Left colon (tissue), 2 donors: ENCODE measurements at places on chromosomes 4 and X. TPM values are rescaled to one million over a fixed set of nuclear protein-coding genes. Genes with fewer than 3 reads are reported as not detected.
A peak's percentile ranks its signal among the peaks of the same experiment; 100 is the strongest.

GRCh38 chr4:8861576-8862295, 9.9 kb downstream of the HMX1 start:
- no peak for DNase-seq

DNA sequence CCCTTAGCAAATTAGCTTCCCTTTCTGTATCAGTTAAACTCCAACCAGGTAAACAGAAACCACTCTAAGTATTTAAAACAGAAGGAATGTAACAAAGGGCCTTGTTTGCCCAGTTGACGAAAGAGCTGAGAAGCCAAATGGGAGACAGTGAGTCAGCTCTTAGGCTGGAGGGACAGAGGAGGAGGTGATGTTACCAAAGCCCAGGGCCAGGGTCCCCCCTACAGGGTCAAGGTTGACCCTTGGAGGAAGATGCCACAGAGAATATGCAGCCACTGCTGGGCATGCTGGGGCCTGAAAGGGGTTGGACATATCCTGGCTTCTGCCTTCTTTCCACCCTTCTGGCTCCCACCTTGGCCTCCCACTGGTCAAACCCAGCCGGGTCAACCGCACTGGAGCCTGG, 38.3 kb upstream of the LGI2 start:
- no peak for DNase-seq

- no peak for DNase-seq
Measured at GRCh38 chrX:23643020-23643419, 24.3 kb upstream of the PRDX4 start.

The SLC4A4 gene
- 164 TPM for total RNA-seq

- no peak for DNase-seq
Measured at GRCh38 chr4:167111622-167112021, 122.7 kb downstream of the SPOCK3 start.

The INPP4B gene
- total RNA-seq: 19.6 TPM

The HHIP gene
- 4.9 TPM for total RNA-seq

DNA sequence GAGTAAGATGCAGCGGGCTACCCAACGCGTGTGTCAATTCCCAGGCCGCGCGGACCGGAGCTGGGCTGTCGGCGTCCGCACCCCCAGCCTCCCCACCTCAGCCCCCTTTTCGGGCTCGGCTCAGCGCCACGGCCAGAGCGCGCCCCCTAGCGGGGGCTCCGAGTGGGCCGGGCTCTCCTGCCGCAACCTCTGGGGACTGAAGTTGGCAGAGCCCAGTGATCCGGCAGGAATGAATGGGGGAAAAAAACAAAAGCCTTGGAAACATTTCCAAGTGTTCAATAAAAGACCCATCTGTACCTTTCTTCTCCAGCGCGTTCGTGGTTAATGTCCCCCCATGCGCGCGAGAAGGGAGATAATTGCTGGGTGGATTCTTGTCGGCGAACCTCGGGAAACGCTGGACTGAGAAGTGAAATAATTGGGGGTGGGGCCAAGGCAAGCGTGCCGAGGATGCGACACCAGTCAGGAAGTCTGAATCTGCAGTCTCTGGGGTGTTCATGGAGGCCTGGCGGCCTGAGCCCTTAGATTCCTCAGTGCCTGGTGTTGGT, 5.2 kb upstream of the ARX start:
- DNase-seq: no peak

DNA sequence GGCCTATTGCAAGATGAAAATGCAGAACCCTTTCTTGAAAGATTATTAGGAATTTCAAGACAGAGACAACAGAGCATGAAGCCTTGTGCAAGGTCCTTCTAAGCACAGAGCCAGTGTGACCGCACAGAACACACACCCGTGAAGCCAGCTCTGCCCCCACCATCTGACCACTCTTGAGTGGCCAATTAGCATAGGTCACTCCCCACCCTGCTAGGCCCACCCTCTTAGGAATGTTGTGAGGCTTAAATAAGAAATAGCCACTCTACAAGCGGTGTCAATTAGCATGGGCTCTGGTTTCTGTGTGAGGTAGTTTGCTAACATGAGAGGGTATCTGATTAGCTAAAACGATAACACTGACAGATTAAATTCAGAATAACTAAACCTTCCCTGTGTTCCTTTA, 152.9 kb downstream of the PTTG2 start:
- peak; percentile 12 for DNase-seq

The TBC1D8B gene
- 13.1 TPM for total RNA-seq
